SK-N-DZ (cell line): ENCODE measurements at places on chromosomes 16 and 17.

GRCh38 chr17:683040-683439 is 31.6 kb downstream of the VPS53 start:
- no peak for DNase-seq

- no peak for DNase-seq
These were observed 3.5 kb downstream of the CD300LB start for GRCh38 chr17:74527756-74528155.

GRCh38 chr17:77454242-77455095 is 313.7 kb downstream of the SEC14L1 start:
- no peak for DNase-seq

GRCh38 chr17:8985054-8985701 is 19.7 kb upstream of the PIK3R5 start:
- no peak for DNase-seq

DNA sequence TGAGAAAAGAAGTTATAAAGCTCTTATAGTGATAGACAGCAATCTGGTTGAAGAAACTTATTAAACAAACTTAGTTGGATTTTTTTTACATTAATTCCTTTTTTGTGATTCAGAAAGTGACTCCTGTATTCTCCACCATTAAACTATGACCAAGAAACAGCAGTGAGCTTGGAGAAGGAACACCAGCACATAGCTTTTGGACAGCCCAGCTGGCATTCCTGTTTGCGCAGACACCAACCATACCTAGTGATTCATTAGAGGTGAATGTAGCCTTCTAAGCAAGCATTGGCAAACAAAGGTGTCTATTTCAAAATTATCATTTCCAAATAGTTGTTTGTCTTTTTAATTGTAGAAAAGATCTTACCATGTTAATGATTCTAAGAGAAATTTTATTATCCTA is 94.4 kb downstream of the STXBP4 start:
- no peak for DNase-seq

- DNase-seq: no peak
These were observed 66.4 kb downstream of the MYH11 start for GRCh38 chr16:15790458-15790857.

- no peak for DNase-seq
These were observed 285 bp downstream of the C17orf99 start for GRCh38 chr17:78146471-78146869.

GRCh38 chr17:43125133-43125966 is at the start of gene BRCA1:
BRCA1 (minus strand) TSS chr17:43125364; CDS start chr17:43124096, 1,268 bp downstream.
- peak; percentile 100 for DNase-seq

DNA sequence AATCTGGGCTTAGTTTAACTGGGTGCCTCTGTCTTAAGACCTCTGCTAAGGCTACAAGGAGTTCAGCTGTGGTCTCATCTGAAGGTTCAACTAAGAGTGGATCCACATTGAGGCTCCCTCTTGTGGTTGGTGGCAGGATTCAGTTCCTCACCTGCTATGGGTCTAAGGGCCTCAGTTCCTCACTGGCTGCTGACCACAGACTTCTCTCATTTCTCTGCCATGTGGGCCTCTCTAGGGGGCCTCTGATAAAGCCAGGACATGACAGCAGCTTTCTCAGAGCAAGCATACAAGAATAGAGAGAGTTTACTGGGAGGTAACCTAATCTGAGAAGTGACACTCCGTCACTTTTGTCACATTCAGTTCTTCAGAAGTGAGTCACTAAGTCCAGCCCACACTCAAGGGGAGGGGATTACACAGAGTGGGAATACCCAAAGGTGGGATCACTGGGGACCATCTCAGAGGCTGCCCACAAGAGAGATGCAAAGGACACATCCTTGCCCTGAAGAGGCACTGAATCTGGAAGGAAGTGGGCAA is 19.2 kb upstream of the ABAT start:
- DNase-seq: peak; percentile 40

DNA sequence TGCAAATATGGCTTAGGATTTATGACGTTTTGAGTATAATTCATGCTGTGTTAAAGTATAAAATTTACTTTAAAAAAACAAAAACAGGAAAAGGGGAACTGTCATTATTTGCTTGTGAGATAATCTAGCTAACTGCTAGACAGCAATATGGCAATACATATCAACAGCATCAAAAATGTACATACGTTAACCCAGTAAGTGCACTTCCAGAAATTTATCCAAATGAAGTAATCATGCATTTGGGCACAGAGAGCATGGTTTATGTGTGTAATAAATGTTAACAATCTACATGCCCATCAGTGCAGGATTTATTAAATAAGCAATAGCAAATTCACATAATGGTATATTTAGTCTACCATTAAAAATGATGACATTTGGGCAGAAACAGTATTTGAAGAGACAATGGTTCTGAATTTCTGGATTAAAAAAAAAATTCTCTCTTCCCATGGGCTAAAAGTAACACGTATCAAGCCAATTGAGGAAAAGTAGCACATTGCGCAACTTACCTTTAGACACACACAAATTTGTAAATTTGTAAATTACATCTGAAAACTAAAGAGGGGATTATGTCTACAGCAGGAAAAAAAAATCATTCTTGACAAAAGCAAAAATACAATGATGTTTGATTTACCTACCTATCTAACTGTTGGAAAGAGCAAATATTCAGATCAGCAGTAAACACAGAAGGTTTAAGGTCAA is 80.2 kb downstream of the CACNG1 start:
- peak; percentile 17 for DNase-seq
